ENCODE measurements at places on chromosomes 13 and 19.

GRCh38 chr13:45060062-45060461 is 60.2 kb upstream of the GTF2F2 start:
- DNase-seq: no peak

DNA sequence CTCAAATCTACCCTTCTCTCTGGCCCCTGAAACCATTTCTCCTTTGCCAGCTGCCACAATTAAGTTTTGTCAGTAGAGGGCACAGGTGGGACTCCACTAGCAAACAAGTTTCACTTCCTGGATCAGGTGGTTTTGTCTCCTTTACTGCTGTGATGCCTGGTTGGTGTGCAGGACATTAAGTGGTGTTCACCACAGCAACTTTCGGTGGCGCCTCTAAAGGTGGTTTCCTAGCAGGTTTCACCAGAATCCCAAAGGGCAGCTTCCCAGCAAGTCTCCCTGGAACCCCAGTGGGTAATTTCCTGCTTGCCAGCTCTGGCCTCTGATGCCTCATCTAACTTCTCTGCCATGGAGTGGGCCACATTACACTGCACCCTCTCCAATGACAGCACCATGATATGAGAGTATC is 16.6 kb downstream of the MED4 start:
- no peak for DNase-seq

GRCh38 chr19:5138606-5139582 is 170.0 kb downstream of the KDM4B start:
- no peak for DNase-seq

DNA sequence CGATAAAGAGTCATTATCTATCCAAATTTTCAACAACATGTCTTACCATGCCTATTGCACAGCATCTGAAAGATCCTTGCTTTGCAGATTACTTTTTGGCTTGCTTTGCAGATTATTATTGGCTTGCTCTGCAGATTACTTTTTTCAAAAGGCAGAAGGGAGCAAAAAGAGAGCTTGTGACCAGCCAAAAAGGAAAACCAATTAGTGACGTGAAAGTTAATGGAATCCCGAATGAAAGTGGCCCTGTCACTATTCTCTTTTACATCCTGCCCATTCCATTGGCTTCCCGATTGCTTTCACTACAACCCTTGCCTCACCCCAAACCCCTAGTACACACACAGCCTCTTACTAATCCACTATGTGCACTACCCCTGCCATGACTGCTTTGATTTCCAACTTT is 81.3 kb downstream of the LHFPL6 start:
- DNase-seq: no peak

- no peak for DNase-seq
These were observed 205.5 kb upstream of the SOX21 start for GRCh38 chr13:94917824-94918223.

- no peak for DNase-seq
These were observed 13.7 kb downstream of the SLC7A10 start for GRCh38 chr19:33211794-33212435.

- DNase-seq: no peak
These were observed 3.5 kb downstream of the LGALS7B start for GRCh38 chr19:38792250-38793111.

DNA sequence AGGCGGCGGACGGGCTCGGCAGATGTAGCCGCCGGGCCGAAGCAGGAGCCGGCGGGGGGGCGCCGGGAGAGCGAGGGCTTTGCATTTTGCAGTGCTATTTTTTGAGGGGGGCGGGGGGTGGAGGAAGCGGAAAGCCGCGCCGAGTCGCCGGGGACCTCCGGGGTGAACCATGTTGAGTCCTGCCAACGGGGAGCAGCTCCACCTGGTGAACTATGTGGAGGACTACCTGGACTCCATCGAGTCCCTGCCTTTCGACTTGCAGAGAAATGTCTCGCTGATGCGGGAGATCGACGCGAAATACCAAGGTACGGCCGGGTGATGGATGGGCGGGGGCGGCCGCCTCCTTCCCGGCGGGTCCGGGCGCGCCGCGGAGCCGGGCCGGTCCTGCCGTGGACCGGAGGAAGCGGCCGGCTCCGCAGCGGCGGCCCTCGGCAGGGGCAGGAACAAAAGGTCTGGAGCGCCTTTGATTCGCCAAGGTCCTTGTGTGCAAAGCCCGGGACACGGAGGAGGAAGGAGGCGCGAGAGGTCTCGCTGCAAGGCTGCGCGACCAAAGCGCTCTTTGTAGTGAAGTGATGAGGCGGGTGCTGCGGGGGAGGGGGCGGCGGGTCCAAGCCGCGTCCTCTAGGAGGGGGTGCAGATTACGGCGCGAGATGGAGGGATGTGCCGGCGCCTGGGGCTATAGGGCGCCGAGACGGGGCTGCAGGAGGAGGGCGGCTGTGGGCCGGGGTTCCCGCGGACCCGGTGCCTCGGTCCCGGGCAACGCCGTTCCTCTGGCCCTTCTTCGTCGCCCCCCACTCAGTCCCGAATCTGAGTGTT is 689 bp downstream of the ING1 start:
- DNase-seq: no peak

DNA sequence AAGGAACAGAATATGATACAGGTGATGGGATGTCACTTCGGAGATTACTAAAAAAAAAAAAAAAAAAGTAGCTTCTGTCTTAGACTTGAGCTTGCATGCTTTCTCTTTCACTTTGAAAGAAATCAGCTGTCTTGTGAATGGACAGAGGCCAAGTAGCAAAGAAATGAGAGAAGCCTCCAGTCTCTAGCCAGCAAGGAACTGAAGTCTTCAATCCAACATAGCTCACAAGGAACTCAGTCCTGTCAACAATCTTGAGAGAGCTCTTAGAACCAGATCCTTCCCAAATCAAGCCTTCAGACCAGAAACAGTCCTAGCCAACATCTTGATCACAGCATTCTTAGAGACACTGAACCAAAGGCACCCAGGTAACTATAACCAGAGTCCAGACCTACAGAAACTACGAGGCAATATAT is 7.7 kb downstream of the N4BP2L2 start:
- DNase-seq: peak; percentile 17

DNA sequence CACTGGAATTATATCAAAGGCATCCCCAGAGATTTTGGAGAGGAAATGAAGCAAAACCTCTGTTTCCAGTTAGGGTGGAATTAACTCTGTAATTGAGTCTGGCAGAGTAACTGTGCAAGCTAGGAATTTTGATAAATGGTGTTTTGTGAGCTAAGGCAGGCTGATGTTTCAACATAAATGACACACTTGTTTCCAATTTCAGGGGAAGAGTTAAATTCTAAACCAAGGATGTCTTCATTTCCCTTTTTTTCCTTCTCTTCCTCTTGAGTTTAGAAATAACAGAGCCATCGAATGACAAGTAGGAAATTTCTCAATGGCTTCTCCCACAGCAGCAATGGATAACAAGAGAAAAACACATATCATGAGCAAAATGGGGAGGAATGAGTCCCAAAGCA is 131.2 kb downstream of the IRS2 start:
- DNase-seq: no peak

DNA sequence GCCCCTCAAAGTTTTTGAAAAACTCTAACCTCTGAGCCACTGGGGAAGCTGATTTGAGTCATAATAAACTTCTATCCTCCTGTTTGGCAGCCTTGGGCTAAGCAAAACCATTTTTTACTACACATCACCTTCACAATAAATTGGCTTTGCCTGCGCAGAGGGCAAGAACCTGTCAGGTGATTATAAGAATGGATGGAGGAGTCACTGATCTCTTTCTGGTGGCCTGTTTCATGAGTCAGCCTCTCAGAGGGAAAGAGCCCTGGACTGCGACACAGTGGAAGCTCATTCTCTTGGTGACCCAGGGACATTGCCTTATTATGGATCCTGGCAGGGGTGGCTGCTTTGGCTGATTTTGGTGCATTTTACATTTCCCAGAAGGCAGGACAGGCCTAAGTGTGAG is 17.5 kb upstream of the PSG9 start:
- DNase-seq: no peak

- no peak for DNase-seq
These were observed 4.3 kb downstream of the PAF1 start for GRCh38 chr19:39386557-39386956.

- DNase-seq: no peak
These were observed 207.8 kb downstream of the FOXO1 start for GRCh38 chr13:40458720-40458990.

DNA sequence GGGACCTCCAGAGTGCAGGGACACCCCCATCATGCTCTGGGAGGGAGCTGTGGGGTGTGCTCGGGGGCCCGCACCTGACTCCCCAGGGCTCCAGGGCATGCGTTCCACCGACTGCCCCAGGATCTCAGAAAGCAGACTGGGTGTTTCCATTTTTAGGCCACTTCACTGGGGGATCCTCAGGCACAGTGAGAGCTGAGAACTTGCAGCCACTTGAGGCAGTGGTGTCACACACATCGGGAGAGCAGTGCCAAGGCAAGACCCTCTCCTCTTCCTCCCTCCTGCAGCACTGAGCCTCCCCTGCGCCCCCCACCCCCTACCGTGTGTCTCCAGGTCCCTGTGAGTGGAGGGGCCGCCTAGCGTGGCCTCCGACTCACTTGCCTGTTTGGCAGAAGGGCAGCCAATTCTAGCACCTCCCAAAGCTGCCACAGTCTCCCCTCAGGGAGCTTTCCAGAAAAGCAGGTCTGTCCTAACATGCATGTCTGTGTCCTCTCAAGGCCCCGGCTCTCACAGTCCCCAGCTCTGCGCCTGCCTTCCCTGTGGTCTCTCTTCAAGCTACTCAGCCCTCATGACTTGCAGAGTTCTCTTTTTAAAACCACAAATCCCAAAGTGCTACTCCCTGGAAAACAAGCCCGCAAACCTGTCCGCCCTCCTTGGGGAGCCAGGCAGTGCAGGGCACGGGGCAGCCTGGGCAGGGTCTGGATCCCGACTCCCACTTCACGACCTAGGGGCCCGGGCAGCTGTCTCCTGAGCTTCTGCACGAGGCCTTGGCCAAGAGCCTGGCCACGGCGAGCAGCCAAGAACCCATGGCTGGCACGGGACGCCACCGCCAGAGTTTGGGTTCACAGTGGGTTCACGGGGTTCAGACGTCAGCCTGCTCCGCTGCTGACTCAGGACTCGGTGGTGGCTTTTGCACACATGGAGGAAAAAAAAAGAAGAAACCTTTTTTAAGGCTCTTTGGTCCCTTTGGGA is 94.1 kb downstream of the STK24 start:
- no peak for DNase-seq

GRCh38 chr13:29301027-29301426 is 294.5 kb downstream of the SLC7A1 start:
- DNase-seq: no peak

All from kidney glomerular epithelial cell (primary cell).